ENCODE measurements at places on chromosomes 11 and 22.

DNA sequence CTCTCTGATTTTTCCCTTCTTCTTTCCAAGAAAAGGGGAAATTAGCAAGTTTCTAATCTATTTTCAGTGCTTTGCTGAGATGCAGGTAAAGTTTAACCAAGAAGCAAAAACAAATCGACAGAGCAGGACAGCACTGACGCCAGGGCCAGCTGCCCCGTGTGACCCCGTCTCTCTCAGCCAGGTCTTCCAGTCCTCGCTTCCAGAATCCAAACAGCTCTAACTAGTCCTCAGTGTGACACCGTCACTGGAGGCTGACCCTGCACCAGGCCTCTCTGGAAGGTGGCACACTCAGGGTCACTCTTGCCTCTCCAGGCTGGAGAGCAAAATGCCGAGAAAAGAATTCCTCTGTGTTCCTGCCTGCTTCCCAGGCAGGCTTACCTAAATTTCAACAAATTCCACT, 44.8 kb downstream of the SHANK2 start:
- H3K36me3 ChIP-seq, result no peaks in the 10 kb centered on the region
- no peak overlapping the region for H3K27ac ChIP-seq
- no peak for DNase-seq

DNA sequence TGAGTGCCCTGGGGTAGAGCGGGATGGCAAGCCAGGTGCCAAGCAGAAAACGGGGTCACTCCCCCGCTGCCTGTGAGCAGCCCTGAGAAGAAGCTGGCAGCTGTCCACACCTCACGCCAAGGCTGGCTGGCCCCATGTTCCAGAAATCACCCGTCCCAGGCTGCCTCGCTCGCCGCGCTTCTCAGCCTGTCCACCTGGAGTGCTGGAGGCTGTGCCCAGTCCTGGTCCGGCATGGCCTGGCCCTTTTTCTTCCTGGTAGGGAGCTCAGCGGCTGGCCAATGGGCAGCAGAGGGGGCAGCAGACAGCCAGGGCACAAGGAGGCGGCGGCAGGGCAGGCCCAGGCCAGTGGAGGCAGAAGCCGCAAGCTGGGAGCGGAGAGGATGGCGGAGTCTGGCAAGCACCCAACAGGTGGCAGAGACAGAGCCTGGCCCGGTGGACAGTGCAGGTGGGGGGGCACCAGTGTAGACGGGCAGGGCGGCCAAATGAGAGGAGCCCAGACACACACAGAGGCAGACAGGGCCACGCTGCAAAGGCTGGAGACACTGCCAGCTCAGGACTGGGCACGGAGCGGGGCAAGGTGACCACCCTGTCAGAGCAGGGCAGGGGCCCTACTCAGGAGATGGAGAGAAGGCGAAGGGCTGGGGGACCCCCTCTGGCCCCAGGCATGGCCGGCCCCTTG, 37.2 kb upstream of the TH start:
- no peaks in the 10 kb centered on the region for H3K27me3 ChIP-seq
- no peak overlapping the region for H3K27ac ChIP-seq
- DNase-seq, result no peak

GRCh38 chr22:19776433-19777031, 16.0 kb downstream of the TBX1 start:
- no peaks in the 10 kb centered on the region for H3K36me3 ChIP-seq
- H3K27me3 ChIP-seq, result no peaks in the 10 kb centered on the region
- H3K4me1 ChIP-seq, result no peaks in the 10 kb centered on the region
- no peak overlapping the region for H3K4me3 ChIP-seq
- DNase-seq, result no peak

DNA sequence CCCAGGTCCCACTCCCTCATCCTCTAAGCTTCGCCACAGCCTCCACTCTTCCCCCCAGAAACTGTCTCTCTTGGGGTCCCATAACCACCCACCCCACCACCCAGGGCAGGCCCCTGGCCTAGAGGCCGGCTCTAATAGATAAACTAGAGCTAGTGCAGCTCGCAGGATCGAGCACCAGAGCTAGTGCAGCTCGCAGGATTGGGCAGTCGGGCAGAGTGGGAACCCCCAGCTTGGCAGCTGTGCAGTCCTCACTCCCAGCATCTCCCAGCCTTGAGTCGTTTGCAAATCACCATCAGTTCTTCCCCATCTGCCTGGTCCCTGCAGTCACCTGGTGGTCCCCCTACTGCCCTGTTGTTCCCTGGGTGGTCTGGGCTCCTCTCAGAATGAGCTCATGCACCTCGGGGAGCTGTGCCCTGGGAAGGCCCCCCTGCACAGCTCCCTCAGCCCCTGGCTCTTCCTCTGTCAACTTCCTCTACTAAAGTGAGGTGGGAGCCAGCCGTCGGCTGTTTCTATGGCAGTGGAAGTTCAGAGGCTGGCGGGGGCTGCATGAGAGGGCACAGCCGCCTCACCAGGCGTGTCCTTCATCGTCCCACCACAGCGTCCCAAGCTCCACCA, 15.5 kb upstream of the SHANK2 start:
- no peak overlapping the region for H3K27ac ChIP-seq
- H3K4me1 ChIP-seq, result no peaks in the 10 kb centered on the region
- DNase-seq, result no peak
- no peaks in the 10 kb centered on the region for H3K27me3 ChIP-seq
- no peaks in the 10 kb centered on the region for H3K36me3 ChIP-seq

- no peak for DNase-seq
- no peak overlapping the region for H3K27ac ChIP-seq
- H3K36me3 ChIP-seq, result no peaks in the 10 kb centered on the region
- no peak overlapping the region for H3K4me3 ChIP-seq
- H3K27me3 ChIP-seq, result no peaks in the 10 kb centered on the region
- H3K4me1 ChIP-seq, result no peaks in the 10 kb centered on the region
Observed at GRCh38 chr11:17415523-17416104, 27.2 kb upstream of the KCNJ11 start.

DNA sequence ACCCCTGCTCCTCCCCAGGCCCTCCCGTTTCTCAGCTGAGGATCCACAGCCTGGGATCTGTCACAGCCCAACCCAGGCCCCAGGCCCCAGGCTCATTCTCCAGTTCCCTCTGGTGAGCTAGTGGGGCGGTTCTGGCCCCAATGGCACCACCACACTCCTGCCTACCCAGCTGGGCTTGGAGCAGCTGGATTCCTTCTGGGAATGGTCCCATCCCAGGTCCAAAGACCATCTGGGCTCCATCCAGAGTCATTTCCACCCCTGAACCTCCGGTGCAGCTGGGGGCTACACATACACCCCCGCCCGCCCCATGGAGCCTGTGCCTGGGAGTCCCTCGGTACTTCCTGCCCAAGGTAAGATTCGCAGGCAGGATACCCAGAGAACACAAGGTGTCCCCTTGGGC, 35.5 kb upstream of the PDGFB start:
- H3K4me1 ChIP-seq, result peaks cover 4% of the 10 kb centered on the region
- no peak overlapping the region for H3K27ac ChIP-seq
- no peaks in the 10 kb centered on the region for H3K27me3 ChIP-seq
